ENCODE measurements at places on chromosomes 2 and 18. TPM values are rescaled to one million over a fixed set of nuclear protein-coding genes. Genes with fewer than 3 reads are reported as not detected.
A peak's percentile ranks its signal among the peaks of the same experiment; 100 is the strongest.

GRCh38 chr2:18614041-18614440 lies 24.7 kb upstream of the NT5C1B start:
- no peak for DNase-seq

- DNase-seq = no peak
These were observed 525.8 kb downstream of the STK39 start for GRCh38 chr2:167721593-167721992.

DNA sequence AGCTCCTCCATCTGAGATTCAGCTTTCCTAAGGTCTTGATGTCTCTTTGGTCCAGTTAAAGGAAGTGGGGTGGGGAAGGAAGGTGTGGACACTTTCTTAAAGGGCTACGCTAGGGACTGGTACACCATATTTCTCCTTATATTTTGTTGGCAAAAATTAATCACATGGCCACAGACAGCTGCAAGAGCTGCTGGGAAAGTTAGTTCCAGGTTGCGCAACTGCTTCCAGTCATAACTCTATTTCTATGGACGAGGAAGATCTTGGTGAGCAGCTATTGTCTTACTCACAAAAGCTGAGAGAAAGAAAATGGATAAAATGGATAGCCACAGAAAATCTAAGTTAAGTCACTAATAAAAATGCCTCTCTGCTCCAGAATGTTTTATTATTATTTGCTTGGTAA lies 60.7 kb upstream of the PPM1B start:
- DNase-seq = no peak

- DNase-seq = peak; percentile 67
These were observed 28.2 kb upstream of the STAT4 start for GRCh38 chr2:191178806-191179514.

HOXD11 gene
- total RNA-seq = 1.8 TPM

FKBP1B gene
- 9.6 TPM for total RNA-seq

ARHGEF33 gene
- 4.0 TPM for total RNA-seq

Measured in tibial nerve (tissue), 4 donors.